Caco-2 (cell line): ENCODE measurements at places on chromosomes 1 and 21.

GRCh38 chr1:218991089-218991488 lies 182.6 kb upstream of the LYPLAL1 start:
- no peak for DNase-seq

GRCh38 chr1:184971522-184972265 lies 2.6 kb downstream of the NIBAN1 start:
- DNase-seq, result no peak

DNA sequence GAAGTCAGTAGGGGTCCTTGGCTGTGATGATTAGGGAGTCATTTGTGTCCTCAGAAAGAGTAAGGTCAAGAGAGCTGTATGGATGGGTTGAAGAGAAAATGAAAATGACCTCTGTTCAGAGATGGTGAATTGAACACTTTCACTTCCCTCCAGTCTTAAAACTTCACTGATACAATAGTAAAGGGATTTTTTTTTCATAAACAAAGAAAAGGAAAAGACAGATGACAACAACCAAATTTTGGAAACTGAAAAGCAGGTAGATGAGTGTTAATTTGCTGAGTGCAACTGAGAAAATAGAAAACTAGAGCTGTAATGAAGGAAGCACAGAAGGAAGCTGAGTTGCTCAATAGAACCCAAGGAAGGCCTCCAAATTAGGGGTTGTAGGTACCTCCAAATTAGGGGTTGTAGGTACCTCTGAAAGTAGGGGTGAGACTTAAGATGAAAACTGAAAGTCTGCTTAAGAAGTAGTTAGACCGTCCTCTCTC lies 14.8 kb upstream of the S1PR1 start:
- DNase-seq, result no peak

DNA sequence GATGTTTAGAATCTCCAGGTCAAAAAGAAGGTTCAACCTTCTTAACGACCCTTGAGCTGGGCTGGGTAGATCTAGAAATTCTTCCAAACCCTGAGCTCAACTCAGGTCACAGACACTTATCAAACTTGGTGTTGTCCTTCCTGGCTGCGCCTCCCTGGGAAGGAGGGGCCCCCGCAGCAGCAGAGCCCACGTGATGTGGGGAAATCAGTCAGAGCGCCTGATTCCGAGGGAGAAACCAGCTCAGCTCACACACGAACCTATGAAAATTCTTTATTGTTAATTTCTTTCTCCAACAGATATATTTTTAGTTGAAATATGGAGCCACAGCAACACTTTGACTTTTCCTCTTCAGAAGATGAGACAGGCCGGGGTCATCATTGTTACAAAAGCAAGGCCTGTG lies 24.3 kb upstream of the CLSTN1 start:
- DNase-seq, result no peak

DNA sequence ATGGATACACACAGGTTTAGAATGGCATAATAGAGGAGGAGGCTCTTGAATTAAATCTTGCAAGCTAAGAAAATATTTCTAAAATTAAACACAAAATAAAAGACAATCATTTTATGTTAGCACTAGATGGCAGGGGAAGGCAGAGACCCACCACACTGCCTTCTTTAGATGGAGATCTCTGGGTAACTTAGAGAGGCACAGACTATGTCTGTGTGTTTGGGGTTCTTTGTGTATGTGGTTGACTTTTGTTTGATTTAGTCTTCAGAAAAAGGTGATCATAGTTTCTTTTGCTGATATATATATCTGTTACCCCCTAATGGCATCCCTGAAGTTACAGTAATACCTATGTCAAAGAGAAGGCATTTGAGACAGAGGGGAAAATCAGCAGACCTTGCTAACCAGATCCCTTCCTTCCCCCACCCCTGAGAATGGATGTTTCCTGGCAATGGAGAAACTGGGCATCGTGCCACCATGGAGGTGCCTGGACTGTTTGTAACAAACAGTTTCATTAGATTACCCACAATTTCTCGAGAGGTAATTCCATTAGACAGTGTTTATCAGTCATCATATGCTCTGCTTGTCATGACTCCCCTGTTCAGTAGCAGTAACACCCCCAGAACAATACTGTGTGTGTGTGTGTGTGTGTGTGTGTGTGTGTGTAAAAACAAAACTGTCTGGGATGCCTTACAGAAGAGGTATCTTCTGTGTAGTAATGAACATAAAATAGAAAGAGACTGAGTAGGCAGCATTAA lies 228.3 kb upstream of the DEPDC1 start:
- DNase-seq, result no peak

GRCh38 chr1:228013935-228014930 lies 7.4 kb downstream of the WNT3A start:
- DNase-seq, result no peak

- DNase-seq, result no peak
Observed at GRCh38 chr1:3035563-3036446, 14.5 kb downstream of the ACTRT2 start.

DNA sequence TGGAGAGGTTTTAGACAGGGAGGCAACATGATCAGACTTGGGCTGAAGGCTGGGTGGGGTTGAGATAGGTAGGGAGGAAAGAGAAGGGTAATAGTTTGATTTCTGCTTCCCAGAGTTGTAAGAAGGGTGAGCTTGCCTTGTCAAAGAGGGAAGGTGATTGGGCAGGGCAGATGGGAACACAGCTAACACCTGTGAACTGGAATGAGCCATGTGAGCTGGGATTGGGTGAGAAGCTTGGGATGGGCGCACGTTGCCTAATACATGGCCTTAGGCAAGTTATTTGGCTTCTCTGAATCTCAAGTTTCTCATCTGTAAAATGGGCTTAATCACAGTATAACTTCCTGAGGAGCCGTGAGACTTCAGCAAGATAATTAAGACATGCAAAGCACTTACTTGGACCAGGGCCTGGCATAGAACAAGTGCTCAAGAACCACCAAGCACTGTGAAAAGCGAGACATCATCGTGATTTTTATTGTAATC lies 33.8 kb upstream of the ID3 start:
- DNase-seq, result no peak

GRCh38 chr1:12811409-12811784 lies 19.8 kb downstream of the PRAMEF11 start:
- DNase-seq, result no peak

DNA sequence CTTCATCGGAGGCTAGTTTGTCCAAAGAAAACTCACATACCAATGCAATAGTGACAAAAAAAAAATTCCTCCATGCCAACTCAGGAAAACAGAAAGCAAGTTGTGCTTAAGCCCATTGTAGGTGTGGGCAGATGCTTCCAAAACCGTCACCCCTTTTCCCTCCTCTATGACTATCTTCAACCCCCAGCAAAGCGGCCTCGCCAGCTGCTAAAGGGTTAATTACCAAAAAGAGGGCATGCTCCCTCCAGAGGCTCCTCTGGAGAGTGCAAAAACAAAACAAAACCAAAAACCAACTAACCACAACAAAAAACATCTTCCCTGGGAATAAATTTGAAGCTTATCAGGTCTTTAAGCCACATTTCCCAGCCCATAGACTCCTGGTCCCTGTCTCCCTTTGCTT lies 1.2 kb downstream of the LMOD1 start:
- DNase-seq, result no peak

- peak; percentile 24 for DNase-seq
Observed at GRCh38 chr1:50959303-50959912, 659 bp downstream of the FAF1 start.

GRCh38 chr1:113147073-113147625 lies 74.2 kb downstream of the LRIG2 start:
- DNase-seq, result no peak

- DNase-seq, result no peak
Observed at GRCh38 chr1:62435231-62436038, 1.4 kb upstream of the USP1 start.

DNA sequence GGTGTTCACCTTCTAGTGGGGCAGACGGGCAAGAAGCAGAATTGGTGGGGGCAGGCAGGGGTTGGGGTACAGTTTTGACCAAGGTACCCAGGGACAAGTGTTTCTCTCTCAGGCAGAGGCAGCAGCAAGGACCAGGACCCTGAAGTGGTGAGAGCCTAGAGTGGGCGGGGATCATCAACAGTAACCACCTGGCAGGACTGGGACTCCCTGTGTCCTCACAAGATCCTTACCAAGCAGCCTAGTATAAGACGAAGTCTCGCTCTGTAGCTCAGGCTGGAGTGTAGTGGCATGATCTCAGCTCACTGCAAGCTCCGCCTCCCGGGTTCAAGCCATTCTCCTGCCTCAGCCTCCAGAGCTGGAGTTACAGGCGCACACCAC lies 3.2 kb upstream of the NADK start:
- no peak for DNase-seq

- no peak for DNase-seq
Observed at GRCh38 chr21:44089001-44089911, 17.9 kb upstream of the PWP2 start.

GRCh38 chr1:115702959-115703358 lies 61.2 kb downstream of the VANGL1 start:
- no peak for DNase-seq

DNA sequence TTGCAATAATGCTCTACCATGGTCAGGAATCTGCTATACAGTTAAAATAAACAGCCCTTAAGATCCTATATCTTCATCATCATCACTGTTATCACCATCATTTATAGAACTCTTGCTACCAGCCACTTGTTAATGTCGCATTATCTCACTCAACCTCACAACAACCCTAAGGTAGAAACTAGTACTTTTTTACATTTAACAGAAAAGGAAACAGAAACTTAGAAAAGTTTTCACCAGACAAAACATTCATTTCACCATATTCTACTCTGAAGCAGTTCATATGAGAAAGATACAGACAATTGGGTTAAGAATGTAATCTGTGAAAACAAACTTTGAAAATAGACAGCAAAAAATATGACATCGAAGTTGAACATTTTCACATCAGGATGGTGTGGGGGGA lies 262.6 kb downstream of the ATG4C start:
- no peak for DNase-seq

- DNase-seq, result no peak
Observed at GRCh38 chr1:23122023-23122748, 46.5 kb downstream of the LUZP1 start.

DNA sequence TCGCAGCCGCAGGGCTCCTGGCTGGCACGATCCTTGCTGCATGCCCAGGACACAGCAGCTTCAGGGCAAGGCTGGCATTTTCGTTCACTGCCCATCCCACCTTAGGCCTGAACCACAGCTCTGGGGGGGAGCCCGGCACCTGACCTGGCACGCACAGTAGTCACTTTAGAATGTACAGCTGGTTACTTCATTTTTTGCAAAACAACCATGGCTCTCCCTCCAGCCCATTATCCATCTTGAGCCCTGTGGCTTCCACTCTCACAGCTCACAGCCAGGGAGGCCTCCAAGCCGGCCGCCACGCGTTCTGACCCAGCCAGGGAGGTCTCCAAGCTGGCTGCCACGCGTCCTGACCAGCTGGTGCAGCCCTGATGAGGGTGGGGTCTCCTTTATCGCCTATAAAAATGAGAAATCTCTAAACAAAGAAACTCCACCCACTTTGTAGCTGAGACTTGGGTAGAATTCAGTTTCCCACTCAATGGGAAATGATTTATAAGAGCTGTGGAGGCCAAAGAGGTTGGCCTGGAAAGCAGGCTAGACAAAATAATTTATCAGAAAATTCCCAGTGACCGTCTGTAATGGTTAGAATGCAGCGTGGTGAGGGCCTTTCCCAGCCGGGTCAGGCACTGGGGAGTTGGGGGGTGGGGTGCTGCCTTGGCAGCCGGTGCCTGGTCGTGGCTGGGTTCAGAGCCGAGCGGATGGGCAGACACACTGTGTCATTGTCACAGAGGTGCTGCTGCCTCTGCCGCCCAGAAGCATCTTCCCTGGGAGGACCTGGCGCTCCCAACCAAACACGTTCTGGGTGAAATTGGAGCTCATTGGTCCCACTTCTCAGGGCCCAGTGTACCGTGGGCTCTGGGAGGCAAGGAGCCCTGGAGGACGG lies 54.6 kb upstream of the ACTRT2 start:
- no peak for DNase-seq

DNA sequence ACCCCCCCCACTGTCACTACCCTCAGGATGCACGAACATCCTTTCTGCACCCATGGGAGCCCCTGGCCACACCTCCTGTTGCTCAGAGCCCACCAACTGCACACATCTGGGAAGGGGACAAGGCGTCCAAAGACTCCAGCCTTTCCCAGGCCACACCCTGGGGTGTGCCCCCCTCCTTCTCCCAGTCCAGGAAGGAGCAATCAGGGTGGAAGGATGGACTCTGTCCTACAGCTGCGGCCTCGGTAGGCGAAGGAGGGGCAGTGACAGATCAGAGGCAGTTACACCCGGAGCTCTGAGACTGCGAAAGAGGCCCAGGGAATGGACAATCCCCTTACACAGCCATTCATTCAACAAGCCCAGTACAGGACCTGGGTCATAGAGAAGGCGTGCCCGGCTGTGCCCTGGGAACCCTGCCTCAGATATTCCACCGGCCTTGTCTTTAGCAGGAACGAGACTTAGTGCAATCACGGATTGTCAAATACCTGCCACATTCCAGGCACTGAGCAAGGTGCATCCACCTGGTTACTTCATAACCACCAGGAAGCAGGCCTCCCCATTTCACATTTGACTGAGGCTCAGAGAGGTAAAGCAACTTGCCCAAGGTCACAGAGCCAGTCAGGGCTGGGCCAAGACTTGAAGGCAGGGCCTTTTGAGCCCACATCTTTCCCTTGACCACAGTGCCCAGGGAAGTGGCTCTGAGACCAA lies 9.4 kb downstream of the HSPG2 start:
- peak; percentile 94 for DNase-seq

GRCh38 chr1:192235127-192235526 lies 76.9 kb downstream of the RGS18 start:
- DNase-seq, result no peak

- no peak for DNase-seq
Observed at GRCh38 chr1:11484321-11484655, 5.3 kb downstream of the DISP3 start.

GRCh38 chr1:221753828-221754188 lies 11.9 kb upstream of the DUSP10 start:
- DNase-seq, result no peak

GRCh38 chr1:76939817-76940216 lies 72.5 kb downstream of the ST6GALNAC5 start:
- DNase-seq, result no peak

DNA sequence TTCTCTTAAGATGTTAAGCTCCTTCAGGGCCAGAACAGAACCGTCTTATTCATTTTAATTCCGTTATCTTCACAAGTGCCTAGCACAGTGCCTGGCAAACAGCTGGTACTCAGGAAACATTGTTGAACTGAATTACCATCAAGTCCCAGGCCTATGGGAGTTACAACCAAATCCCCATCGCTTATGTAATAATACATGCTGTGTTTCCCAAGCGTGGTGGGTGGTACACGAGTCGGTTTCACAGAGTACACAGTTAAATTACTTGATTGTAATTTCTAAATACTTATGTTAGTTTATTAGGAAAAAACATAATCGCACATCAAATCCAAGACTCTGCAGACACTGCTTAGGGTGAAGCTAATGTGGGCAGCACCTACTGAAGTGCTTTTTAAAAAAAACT lies 1.0 kb downstream of the ANGEL2 start:
- peak; percentile 7 for DNase-seq

DNA sequence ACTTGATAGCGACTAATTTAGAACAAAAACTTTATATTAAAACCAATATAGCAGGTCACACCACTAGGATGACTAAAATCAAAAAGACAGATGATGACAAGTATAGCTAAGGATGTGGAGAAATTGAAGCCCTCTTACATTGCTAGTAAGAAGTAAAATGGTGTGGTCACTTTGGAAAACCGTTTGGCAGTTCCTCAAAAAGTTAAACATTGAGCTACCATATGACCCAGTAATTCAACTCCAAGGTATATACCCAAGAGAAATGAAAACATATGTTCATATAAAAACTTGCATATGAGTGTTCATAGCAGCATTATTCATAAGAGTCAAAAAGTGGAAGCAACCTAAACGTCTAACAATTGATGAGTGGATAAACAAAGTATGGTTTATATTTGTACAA lies 13.0 kb upstream of the SERINC2 start:
- DNase-seq, result no peak
